Activated T-helper 9 cell treated with anti-CD3 and anti-CD28 coated beads, Interleukin-2, amount 50 U/mL, for 16 hours (primary cell): ENCODE measurements at places on chromosomes 3 and 15.

- no peak for DNase-seq
Measured at GRCh38 chr15:90470453-90470852, 59.3 kb upstream of the CRTC3 start.

- DNase-seq: no peak
Measured at GRCh38 chr3:65963787-65964677, 74.7 kb downstream of the MAGI1 start.

DNA sequence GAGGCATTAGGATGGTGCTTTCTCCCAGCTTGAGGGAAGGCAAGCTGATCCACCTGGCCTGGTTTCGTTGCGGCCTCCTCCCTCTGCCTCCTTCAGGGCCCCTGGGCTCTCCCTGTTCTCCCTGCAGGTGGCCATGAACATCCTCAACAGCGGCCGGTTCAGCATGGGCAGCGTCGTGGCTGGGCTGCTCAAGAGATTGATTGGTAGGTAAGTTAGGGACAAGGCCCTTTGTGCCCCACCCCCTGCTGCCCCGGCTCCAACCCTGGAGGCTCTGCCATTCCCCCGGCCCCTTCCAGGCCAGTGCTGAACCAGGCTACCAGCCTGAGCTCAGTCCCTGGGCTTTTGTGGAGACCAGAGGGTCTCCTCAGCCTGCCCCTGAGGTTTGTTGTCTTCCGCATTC is 23.0 kb downstream of the ACAD9 start:
- no peak for DNase-seq

DNA sequence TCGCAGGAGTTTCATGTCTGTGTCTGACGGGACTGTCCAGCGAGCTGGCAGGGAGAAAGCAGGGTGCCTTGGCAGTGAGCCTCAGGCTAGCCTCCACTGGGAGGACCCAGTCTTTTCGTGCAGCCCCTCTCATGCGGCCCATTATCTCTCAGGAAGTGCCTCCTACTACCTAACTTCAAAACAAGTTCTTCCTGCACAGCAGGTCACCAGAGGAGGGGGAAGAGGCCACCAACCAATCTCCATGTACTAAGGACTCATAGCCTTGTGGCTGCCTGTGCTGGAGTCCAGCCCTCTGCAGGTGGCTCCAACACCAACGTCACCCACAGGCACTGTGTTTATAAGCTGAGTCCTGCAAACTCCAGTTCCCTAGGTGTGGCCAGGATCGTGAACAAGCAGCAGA is 4.8 kb downstream of the VIPR1 start:
- no peak for DNase-seq

- no peak for DNase-seq
Measured at GRCh38 chr3:104672331-104672730, 694.4 kb upstream of the ALCAM start.

GRCh38 chr3:70096376-70097066 is 97.0 kb downstream of the SAMMSON start:
- no peak for DNase-seq

DNA sequence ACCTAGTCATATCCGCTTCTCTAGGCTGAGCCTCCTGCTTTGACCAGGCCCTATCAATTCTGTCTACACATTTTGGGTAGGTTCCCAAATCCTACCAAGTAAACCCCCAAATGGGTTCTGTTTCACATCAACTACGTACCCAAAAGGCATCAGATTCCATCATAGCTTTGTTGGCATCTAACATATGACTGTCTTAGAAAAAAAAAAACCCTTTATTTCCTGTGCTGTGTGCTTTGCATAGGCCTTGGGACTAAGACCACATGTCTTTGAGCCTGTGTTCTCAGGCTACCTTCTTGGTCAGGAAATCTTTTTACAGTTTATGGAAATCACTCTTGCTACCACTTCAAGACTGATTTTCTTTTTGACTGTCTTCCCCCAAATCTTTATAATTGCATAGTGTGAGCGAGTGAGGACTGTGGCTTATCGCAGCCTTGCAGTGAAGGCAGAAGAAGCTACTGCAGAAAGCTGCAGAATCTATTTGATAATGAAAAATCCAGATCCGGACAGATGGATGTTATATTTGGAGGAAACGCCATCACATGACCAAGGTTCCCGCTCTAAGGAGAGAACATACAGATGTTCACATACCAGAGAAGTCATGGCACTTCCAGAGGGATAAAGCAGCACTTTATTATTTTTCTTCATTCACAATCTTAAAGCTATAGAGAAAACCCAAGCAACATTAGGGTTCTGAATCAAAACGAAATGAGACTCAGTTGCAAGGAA is 111.2 kb downstream of the EOMES start:
- no peak for DNase-seq

DNA sequence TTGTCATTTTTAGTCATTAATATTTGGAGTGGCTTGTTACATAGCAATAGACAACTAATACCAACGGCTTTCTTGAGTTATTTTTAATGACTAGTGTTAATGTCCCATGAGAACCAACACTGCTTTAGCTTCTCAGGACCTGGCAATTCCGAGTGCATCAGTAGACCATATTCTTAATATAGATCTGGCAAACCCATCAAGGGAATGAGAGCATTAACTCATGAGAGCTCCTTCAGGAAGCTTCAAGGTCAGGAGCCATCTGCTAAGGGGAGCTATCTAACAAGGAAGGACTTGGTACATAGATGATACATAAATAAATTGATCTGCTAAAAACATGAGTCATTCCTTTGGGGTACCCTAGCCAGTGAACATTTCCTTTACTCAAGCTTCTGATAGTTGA is 122.6 kb upstream of the EPHA3 start:
- DNase-seq: no peak

DNA sequence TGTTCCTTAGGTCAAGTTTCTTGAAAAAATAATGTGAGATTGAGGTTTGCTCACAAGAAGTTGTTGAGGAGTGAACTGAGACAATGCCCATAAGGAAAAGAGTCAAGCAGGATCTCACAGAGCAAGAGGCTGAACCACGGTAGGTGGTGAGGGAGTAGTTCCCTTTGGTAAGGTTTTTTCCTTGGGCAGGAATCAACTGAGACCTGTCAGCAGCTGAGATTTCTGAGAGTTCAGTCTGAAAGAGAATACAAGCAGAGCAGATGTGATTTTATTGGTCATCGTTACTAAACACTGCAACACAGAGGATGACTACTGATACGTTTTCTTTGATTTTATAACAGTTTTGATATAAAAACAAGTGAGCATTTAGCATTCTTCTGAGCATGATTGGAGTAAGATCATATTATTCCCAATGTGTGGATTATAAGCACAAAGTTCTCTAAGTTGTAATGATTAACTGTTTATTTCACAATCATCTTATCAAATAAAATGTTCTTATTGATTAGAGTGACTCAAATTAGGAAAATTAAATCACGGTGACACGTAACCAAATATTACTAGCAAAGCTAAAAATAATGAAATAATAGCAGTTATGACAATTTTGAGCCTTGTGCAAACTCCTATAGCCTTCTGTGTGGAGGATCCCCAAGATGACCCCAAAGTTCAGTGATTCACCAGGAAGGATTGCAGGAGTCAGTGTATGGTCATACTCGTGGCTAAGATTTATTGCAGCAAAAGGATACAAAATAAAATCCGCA is 346.2 kb upstream of the ZNF717 start:
- DNase-seq: no peak

GRCh38 chr15:93289941-93290617 is 201.1 kb upstream of the RGMA start:
- no peak for DNase-seq

DNA sequence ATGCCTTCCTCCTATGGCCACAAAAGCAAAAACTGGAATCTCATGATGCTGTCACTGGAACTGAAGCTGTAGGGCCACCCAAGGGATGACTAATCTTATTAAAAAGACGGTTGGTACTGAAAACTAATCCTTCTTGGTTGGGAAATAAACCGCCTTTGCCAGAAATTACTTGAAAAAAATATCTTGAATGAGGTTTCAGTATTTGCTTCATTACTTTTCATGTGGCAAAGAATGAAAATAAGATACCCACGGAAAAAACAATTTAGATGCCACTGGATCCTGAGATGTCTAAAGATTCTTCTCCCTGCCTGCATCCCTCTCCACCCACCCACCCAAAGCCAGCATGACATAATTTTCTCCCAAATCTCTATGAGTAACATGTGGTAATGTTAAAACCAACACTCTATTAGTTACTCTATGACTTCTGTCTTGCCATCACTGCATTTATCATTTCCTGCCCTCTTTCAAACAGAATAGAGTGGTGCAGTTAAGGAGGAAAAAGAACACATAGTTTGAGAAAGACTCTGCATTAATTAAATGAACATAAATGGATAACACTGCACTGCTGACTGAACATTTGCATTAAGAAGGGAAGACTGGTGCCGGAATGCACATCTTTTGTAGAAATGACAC is 111.8 kb upstream of the DPH6 start:
- no peak for DNase-seq

DNA sequence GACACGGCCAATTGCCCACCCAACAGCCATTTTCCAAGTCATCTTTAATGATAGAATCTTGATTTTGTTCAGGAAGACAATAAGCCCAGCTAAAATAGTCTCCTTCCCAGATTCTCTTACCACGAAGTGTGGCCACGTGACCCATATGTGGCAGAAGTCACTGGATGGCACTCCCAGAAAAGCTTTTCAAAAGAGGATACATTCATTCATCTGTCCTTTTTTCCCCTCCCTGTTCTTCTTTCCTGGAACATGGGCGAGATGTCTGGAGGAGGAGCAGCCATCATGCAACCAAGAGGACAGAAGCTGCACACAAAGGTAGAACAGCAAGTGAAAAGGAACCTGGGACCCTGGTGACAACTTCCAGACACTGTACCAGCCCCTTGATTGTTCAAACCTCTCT is 174.7 kb downstream of the UACA start:
- DNase-seq: no peak

DNA sequence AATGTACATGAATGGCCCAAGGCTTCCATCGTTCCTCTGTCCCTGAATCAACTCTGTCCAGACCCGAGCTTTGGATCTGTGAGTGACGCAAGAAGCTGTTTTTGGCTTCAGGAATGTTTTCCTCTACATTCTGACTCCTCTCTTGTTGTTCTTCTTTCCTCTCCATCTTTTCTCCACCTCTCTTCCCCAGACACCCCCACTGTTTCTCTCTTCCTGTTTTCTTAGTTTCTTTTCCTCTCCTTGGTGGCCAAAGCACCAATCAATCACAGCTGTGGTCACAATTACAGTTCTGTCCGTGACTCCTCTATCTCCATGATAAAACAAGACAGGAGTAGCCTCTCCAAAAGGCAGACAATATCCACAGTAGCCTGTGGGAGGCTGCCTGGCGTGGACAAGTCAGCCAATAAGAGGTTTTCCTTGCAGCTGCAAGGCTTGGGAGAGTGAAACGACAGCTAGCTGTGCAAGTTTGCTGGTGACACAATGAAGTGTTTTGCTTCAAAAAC is 4.9 kb upstream of the TMEM212 start:
- no peak for DNase-seq

GRCh38 chr3:123277106-123277505 is 75.4 kb downstream of the SEC22A start:
- no peak for DNase-seq
